Suppressor macrophage treated with lipopolysaccharide for 1 hour (primary cell): ENCODE measurements at places on chromosomes 7 and 10.
A peak's percentile ranks its signal among the peaks of the same experiment; 100 is the strongest.

- DNase-seq, result no peak
Observed at GRCh38 chr7:80098795-80099194, 35.8 kb upstream of the GNAI1 start.

DNA sequence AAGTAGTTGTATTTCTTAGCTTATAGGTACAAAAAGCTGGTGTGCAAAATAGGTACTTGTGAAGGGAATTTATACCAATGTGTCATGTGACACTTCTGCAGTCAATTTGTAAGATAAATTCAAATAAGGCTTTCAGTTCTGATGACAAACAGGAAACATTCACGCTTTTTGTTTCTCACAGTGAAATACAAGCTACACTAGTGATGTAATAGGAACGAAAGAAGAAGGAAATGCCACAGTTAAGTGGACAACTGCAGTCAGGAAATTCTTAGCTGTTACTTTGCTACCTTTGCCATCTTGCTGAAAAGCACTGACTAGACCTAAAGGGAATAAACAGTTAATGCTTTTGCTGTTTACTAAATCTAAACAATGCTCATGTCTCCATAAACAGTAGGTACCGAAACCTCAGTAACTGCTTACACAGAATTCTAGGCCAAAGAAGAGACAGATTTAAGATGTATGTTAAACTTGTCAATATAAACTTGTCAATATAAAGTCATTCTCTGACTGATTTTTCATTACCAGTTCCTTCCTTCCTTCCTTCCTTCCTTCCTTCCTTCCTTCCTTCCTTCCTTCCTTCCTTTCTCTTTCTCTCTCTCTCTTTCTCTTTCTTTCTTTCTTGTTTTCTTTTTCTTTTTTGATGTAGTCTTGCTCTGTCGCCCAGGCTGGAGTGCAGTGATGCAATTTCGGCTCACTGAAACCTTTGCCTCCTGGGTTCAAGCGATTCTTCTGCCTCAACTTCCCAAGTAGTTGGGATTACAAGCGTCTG lies 10.1 kb downstream of the OTUD1 start:
- DNase-seq, result peak; percentile 86

DNA sequence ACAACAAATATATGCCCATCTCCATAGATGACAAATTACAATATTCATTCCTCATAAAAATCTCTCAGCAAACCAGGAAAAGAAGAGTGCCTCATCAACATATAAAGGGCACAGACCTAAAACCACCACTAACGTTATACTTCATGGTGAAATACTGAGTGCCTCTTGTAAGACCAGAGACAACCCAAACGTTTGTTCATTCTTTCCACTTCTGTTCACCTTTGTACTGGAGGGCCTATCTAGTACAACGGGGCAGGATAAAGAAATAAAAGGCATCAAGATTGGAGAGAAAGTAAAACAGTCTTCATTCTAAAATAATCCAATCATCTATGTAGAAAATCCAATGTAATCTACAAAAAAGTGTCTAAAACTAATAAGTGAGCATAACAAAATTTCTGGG lies 79.1 kb downstream of the LARP4B start:
- DNase-seq, result peak; percentile 2

DNA sequence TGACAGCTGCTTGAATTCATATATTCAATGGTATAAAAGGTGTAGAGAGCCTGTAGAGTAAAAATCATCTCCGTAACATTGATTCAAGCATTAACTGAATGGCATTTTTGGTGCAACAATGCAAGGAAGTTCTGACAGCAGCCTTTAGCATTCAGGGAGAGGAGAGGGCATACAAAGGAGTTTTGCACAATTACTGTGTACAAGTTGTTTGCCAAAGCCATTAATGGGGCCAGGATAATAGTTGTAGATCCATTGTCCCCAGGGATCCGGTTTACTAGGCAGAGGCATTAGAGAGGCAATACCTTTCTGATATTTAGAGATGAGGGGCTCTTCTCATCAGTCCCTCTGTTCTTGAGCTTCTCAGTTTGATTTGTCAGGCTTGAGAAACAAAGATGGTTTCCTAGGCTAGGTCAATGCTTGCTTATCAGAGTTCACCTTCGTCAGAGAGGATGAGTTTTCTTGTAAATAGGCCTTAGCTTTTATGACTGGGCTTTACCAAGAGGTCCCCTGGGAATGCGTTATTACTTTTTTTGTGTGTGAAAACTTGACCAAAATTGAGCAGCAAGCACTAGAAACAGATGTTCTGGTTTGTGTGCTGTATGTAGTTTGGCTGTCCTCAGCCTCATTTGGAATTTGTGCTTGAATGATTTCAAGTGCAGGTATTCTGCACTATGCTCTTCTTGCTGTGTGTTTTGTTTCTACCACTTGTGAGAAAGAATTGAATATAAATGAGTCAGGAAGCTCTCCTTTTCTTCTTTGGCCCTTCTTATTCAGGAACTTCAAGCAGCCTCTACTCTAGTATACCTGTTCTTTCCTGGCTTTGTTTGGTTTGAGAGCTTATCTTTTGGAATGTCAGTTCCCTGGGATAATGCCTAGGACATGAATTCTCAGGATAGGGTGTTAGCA lies 32.0 kb downstream of the SND1 start:
- DNase-seq, result no peak

- DNase-seq, result no peak
Observed at GRCh38 chr7:155230169-155230593, 67.5 kb upstream of the INSIG1 start.

GRCh38 chr10:36608866-36609265 lies 516.5 kb upstream of the ANKRD30A start:
- DNase-seq, result no peak

DNA sequence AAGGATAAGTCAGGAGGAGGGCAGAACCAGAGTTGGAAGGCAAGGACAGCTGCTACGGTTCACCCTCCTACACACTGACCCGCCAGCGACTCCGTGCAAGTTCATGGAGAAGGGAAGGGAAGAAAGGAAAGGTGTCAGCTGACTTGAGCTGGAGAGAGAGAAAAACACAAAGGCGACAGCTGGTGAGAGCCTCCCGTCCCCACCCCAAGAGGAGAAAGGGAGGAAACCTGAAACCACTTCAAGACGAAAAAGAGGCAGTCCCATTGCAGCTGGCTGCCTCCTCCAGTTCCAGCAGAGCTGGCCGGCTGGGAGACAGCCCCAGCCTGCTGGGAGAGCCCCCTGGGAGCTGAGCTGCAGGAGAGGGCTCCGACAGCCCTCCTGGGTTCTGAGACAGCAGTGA lies 75.2 kb downstream of the PARD3 start:
- no peak for DNase-seq

DNA sequence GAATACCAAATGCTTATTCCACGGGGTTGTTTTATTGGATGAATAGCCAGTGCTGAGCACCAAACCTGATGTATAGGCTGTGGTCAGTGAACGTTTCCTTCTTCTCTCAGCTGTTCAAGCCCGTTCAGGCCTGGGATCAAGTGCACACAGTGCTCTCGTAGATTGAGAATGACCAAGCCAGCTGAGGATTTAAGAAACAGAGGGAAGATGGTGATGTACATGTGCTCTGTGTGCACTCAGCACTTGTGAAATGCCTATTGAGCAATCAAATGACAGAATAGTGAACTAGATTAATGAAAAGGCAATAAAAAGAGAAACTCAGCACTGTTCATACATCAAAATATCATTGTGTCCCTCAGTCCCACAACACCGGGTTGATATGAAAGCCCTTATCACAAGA lies 302.5 kb downstream of the BMPER start:
- DNase-seq, result no peak

GRCh38 chr7:22662036-22662435 lies 65.0 kb upstream of the IL6 start:
- peak; percentile 83 for DNase-seq

DNA sequence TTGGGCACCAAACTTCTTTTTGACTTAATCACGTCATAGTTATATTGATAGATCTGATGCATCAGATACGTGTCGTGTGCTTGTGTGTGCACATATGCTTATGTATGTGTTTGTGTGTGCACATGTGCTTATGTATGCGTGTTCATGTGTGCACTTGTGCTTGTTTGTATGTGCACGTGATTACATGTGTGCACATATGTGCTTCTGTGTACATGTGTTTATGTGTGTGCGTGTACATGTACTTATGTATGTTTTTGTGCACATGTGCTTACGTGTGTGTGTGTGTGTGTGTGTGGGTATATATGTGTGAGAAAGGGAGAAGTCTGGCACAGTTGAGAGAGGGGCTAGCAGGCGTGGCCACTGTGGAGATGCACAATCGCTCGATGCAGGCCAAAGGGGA lies 173.4 kb downstream of the WDR37 start:
- no peak for DNase-seq

DNA sequence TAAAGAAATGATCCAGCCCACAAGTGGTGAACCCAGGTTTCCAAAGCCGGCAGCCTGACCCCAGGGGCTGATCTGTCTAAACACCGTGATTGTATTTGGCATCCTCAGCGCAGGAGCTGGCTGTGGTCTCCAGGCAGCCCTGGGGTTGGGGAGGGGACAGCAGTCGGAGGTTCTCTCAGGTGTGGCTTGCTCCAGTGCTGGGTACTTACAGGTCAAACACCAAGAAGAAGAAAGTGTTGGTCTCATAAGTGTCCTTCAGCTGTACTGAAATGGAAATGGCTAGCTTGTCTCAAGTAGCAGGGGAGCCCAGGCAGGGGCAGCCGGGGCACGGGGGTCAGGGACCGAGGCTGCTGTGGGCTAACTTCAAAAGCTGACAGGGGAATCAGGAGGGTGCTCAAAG lies 6.0 kb downstream of the PHKG1 start:
- DNase-seq, result no peak

DNA sequence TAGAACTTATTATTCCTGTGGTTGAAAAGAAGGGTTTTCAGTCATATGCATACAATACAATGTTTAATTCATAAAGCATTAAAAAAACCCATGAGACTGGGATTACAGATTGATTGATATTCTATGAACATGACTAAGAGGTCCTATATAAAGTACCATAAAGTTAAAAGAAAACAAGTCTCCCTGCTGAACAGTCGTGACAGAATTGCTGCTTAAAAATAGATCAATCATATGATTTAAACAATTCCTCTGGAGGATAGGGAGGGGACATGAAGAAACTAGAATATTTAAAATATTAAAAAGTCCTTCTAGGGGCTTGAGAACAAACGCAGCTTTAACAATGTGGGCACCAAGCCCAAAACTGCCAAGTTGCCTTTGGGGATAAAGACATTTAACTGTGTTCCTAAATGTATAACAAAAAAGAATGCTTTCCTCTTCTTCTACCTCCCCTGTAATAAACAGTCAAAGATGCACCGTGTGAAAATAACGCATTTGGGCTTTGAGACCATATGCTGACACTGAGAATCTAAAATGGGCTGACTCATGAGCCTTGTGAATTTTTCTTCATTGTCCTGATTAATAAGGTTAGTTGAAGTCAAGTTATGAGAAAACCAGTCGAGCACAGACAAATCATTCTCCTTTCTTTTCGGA lies 25.8 kb downstream of the TWIST1 start:
- no peak for DNase-seq

- DNase-seq, result no peak
Observed at GRCh38 chr7:55651057-55651456, 78.8 kb upstream of the VOPP1 start.

- no peak for DNase-seq
Observed at GRCh38 chr7:91537260-91538152, 273.3 kb downstream of the FZD1 start.

GRCh38 chr10:101563007-101563406 lies 25.1 kb downstream of the POLL start:
- DNase-seq, result no peak

DNA sequence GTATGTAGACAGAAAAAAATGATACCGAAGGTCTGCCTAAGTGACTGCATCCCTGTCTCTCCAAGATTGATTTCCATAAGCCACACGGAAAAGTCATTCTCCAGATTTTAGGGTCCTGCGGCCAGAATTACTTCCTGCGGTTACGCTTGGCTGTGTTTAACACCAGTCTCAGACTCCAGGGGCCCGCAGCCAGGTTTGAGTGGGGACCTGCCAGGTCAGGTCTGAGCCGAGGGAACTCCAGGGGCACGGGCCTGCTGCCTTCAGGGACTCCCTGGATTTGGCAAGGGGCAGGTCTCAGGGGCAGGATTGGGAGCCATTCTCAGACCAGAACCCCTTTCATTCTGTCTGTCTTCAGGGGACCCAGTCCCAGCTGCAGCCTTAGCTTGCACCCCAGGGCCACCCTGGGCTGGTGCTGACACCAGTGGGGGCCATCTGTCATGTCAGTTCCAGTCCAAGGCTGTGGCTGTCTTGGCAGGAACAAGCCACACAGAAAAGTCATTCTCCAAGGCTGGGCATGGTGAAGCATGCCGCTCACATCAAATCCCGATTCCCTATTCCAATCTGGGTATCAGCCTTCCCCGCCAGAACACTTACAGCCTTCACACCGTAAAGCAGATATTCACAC lies 39.0 kb downstream of the TMEM120A start:
- DNase-seq, result no peak

DNA sequence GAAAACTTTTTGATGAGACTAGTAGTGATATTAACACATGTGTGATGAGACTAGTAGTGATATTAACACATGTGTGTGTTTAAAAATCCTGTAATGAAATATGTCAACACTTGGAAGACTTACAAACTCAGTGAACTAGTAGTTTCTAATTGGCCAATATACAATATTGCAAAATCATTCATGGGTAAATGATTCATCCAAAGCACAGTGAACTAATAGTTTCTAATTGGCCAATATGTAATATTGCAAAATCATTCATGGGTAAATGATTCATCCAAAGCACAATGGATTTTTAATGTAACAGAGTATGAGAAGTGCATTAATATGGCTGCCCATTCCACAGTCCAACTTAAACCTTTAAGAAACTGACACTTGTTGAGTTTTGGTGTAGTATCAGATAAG lies 77.8 kb downstream of the ATAD1 start:
- DNase-seq, result peak; percentile 89

DNA sequence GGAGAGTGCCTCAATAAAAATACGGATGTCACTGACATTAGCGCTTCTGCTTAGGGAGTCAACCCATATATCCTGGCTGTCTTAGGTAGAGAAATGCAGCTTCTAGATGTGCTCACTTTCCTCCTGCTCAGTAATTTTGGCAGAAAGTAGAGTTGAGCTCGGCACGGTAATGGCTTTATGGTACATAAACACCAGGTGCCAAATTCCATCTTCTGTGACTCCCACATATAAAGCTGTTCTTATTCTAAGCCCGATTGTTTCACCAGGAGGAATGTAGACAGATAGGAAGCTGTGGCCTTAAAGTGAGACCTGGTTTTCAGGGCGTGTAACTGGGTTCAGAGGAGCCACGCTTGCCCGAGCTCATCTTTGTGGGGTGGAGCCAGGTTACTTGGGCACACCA lies 143.7 kb downstream of the CREB5 start:
- DNase-seq, result no peak

DNA sequence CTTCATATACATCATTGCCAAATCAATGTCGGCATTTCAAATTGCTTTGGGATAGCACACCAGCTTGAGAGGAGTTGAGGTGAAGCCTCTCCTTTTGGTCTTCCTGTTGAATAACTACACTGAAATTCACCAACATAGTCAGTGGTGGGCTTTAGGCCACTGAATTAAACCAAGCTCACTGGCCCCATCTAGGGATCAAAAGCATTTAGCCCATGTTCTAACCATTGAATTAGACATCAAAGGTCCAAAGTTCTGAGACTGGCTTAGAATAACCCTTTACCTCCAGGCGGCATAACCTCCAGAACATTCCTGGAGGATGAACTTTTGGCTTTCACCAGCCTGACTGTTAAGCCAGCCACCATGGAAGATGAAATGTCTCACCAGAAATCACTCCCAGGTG lies 54.6 kb downstream of the BPGM start:
- no peak for DNase-seq
